NCI-H1092 (cell line): ENCODE measurements at places on chromosomes 2 and 18.

DNA sequence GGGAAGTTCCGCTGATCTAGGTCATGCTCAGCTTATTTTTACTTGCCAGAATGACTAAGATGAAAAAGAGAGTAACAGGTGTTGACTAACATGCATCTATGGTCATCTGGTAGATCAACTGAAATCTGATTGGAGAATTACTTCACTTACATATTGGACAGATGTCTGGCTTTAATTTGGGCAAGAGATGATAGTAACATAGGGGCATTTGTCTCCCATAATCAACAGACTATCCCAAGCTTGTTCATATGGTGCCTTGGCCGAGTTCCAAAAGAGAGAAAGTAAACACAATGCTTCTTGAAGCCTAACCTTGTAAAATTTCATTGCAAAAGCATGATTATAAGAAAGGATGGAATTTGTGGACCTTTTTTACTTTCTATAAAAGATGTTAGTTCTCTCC lies 503.7 kb downstream of the ADCYAP1 start:
- DNase-seq, result no peak

GRCh38 chr18:55405893-55406406 lies 182.0 kb downstream of the TCF4 start:
- peak; percentile 94 for DNase-seq

GRCh38 chr2:207494137-207494536 lies 35.6 kb upstream of the CREB1 start:
- no peak for DNase-seq

GRCh38 chr2:118855451-118856279 lies 8.2 kb upstream of the EN1 start:
- peak; percentile 27 for DNase-seq

DNA sequence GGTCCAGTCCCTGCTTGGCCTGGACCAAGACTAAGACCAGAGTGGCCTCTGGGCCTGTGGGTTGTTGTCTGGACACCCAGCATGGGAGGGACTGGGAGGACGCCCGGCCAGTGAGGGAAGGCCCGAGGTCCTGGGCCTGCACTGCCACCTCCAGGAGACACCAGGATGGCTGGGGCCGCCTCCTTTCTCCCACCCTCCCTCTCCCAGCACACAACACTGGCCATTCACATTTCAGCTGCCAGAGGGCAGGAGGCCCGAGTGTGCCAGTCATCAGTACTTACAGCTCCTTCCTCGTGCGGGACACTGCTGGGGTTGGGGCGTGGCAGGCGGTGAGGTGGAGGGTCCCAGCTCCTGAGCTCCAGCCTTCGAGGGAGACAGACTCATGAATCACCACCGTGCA lies 133.5 kb downstream of the ASB1 start:
- no peak for DNase-seq

GRCh38 chr18:8559612-8560186 lies 49.5 kb upstream of the RAB12 start:
- no peak for DNase-seq

DNA sequence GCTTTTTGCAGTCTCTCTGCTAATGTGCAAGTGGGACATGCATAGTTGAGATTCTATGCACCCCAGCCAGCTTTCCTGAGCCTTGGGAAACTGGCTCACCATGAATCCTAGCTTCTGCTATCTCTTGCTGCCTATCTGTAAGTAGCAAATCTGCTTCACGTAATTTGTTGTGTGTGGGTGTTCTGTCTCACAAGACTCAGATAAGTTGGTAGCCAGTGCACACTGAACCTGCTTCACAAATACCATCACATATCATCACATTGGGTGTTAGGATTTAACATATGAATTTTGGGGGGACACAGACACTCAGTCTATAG lies 13.9 kb upstream of the VRK2 start:
- no peak for DNase-seq

- no peak for DNase-seq
Observed at GRCh38 chr2:136106505-136106904, 11.4 kb downstream of the CXCR4 start.

- no peak for DNase-seq
Observed at GRCh38 chr2:52933878-52934277, 833.7 kb upstream of the CHAC2 start.

- DNase-seq, result no peak
Observed at GRCh38 chr18:67916097-67916496, 399.6 kb upstream of the DSEL start.

DNA sequence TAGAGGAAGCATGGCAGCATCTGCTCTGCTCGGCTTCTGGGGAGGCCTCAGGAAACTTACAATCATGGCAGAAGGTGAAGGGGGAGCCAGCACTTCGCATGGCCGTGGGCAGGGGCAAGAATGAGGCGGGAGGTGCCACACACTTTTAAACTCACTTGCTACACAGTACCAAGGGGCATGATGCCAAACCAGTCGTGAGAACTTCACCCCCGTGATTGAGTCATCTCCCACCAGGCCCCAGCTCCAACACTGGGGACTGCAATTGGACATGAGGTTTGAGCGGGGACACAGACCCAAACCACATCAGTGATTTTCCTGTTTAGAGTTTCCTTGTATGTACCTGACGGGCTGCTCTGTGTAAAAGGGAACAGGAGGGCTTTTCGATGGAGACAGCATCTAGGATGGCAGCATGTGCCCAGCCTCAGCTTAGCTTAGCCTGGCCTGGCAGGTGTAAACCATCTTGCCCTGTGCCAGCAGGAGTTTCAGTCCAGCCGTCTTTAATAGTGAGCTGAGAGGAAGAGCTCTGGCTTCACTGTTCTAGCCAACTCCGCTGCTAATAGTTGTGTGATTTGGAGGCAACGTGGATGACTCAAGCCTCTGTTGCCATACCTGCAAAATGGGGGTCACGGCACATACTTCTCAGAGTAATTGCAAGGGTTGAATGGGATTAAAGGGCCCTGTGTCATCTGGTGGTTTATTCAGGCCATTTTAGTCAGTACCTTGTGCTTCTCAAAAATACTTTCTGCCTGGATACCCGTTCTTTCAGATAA lies 101.8 kb downstream of the ASAP2 start:
- DNase-seq, result no peak

- DNase-seq, result no peak
Observed at GRCh38 chr2:22880161-22880560, 504.8 kb upstream of the KLHL29 start.

DNA sequence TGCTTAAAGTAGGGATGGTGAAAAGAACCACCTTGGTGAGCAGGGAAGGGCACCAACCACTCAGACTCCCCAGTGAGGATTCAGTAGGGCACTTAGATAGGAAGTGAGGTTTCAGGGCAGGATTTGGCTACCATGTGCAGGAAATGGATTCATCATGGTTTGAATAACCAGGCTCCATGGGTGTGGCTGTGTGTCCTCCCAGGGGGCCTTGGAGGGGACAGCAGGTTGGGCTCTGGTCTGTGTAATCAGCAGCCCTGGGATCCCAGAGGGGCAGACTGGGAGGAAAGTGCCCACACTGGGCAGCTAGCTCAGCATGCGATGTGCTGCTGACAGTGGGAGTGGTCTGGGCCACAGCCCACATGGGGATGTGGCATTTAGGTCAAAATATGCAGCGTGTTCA lies 224.6 kb downstream of the CELF4 start:
- DNase-seq, result no peak

GRCh38 chr2:175170659-175171304 lies 2.8 kb upstream of the ATF2 start:
- DNase-seq, result no peak

- no peak for DNase-seq
Observed at GRCh38 chr2:32277363-32277673, 386 bp upstream of the YIPF4 start.

GRCh38 chr2:27587025-27587424 lies 4.2 kb downstream of the ZNF512 start:
- DNase-seq, result no peak
